ENCODE measurements at places on chromosomes 2 and 18.

DNA sequence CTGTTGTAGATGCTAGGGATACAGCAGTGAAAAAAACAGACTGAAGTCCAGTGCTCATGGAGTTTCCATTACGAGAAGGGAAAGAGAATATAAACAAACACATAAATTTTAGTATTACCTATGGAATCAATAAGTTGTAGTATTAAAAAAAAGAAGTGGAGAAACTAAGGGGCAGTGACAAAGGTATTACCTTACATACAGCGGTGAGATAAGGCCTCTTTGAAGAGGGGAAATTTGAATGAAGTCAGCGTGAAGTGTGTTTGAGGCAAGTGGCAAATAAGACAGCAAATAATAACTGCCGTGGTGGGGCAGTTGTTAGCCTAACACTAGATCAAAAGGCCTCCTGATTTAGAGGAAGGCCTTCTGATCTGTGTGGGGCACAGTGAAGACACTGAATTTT lies 57.9 kb downstream of the TLK1 start:
- DNase-seq = no peak

GRCh38 chr2:107556038-107556627 lies 270.6 kb upstream of the RGPD4 start:
- DNase-seq = no peak

DNA sequence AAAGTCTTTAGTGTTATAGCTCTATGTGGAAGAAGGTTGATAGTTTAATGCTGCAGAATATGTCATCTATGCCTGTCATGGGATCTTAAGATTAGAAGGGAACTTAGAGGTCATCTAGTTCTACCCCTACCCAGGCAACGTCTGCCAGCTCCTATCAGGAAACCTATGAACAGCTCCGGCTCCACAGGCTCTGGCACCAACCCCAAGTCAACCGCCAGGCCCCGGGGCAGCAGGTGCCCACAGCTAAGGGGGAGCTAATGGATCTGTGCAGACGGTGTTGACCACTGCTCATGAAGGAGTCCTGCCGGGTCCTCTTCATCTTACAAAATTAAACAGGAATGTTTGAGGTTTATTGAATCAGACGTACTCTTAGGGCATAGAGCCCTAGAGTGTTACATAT lies 440.8 kb upstream of the KLHL29 start:
- no peak for DNase-seq

- DNase-seq = no peak
These were observed 5.4 kb downstream of the AFG3L2 start for GRCh38 chr18:12371590-12371989.

GRCh38 chr2:58483307-58483706 lies 242.2 kb upstream of the FANCL start:
- no peak for DNase-seq

DNA sequence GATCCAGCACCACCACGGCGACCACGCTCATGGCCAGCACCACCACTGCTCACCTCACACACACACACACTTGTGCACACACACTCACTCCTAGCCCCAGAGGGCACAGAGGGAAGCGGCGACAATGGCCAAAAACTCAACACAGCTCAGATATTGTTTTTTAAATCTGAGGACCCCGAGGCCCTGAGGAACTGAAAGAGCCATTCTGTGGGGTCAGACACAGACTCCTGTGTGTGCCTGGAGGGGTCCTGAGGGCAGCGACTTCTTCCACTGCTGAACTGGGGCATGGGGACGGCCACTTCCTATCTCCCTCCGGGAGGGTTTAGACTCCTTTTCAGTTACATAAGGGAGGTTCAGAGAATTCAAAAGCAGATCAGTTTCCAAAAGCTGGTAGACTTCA lies 116.6 kb upstream of the PXDN start:
- DNase-seq = no peak

DNA sequence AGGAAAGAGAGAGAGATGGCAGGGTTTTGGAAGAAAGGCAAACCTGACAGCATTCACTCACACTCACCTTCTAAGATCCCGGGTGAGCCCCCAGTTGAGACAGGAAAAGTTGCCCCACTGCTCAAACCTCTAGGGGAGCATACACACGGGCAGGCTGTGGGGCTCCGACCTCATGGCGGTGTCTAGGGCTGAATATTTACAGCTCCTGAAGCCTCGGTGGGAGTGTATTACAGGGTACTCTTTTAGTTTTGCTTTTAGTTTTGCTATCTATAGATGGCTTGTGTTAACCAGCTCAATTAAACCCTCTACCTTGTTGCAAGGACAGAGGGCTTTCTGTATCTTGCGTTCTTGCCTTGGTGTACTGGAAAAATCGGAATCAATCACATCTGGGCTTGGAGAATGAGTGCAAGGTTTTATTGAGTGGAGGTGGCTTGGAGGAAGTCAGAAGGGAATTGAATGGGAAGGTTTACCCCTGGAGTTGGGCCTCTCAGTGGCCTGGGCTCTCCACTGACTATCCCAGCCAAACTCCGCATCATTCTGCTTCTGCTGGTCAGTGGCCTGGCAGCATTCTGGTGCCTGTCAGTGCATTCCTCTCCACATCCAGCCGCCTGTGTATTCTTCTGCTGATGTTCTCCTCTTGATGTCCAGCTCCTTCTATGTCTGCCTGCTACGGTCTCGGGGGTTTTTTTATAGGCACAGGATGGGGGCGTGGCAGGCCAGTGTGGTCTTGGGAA lies 10.1 kb upstream of the IFIH1 start:
- DNase-seq = no peak

GRCh38 chr2:46048693-46049092 lies 248.5 kb upstream of the EPAS1 start:
- DNase-seq = no peak

GRCh38 chr2:169275696-169276444 lies 86.5 kb downstream of the LRP2 start:
- no peak for DNase-seq

GRCh38 chr2:174608866-174609214 lies 11.2 kb upstream of the WIPF1 start:
- no peak for DNase-seq

DNA sequence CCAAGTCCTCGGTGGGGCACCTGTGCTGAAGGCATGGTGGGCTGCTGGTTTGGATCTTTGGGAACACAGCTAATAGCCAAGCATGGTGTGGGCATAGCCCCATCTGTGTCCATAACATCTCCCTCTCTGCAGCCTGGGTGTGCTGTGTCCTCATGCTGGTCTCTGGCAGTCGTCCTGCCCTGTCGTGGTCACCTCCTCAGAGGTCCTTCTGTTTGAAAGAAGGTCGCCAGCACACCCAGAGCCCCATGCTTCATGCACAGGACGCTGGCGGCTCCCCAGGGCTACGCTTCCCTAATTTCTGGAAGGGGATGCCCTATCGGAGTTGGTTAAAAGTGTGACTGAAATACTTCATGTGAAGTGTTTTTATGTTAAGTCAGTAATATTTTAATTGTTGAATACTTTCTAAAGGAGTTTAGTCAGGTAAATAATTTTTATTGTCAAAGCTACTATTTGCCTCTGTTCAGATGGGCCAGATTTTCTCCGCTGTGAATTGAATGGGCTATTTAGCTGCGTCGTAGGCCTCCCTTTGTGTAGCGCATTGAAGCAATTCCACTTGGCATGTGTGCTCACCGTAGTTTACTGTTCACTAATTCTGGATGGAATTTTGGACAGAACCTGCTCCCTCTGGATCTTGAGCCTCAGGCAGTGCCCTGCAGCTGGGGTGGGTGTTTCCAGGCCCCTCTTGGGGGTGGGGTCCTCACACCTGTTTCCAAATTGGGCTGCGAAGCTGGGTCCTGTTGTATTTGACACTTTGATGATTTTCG lies 81.9 kb downstream of the WDSUB1 start:
- DNase-seq = no peak

- DNase-seq = no peak
These were observed 753.7 kb downstream of the DSC3 start for GRCh38 chr18:30288662-30289414.

- DNase-seq = no peak
These were observed 17.7 kb upstream of the HNRNPLL start for GRCh38 chr2:38620282-38620977.

DNA sequence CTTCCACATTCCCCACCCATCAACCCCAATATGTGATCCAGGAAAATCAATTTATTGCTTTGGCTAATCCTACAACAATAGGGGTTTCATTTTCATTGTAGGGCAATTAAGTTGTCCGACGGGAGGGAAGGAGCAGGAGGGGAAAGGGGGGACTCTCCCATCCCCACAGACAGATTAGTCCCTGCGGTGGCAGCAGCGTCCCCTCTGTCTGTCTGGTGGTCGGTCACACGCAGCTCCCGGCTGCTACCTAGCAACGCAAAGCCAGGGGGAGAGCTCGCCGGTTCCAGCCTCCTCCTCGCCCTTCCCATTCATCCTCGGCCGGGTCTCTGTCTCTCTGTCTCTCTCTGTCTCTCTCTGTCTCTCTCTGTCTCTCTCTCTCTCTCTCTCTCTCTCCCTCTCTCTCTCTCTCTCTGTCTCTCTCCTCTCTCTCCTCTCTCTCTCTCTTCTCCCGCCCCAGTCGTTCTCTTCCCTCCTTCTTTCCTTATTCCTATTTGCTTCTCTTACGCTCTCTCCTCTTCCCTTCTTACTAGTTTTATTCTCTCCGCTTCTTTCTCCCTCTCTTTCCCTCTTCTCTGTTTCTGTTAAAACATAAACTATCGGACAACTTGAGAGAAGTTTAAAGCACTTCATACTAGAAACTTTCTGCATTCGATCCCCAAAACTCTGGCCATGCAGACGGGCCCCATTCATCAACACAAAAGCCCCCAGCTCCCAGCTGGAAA lies 1.2 kb downstream of the LRP2 start:
- no peak for DNase-seq

- no peak for DNase-seq
These were observed 293.8 kb upstream of the SLC14A2 start for GRCh38 chr18:45321520-45321919.

- DNase-seq = no peak
These were observed 1.7 kb upstream of the FOSL2 start for GRCh38 chr2:28390746-28391563.

- DNase-seq = no peak
These were observed 33.7 kb downstream of the SLC20A1 start for GRCh38 chr2:112679484-112679883.

DNA sequence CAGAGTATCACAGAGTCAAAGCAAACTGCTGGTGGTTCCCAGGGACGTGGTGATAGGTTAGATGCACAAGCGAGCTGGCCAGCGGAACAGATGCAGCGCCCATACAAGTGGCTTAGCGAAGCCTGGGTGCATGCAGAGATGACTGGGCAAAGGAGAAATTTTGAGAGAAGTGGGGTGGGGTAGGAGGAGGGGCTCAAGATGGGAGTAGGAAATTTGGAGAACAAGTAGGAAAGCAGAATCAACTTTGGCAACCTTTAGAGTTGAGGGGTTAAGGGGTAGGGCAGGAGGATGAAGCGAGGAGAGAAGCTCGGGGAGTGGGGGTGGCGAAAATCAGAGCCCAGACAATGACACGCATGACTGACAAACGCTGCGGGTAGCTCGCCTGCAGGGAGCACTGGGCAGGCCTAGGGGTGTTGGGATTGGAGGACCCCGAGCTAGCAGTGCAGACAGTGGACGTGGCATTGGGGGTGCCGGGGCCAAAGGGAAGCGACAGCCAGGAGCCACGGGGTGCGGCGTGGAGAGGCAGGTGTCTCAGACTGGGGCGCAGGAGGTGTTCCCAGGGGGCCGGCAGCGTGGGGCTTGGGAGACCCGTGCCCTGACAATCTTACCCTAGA lies 431 bp downstream of the FAM98A start:
- DNase-seq = peak; percentile 50

GRCh38 chr2:158539176-158540005 lies 82.6 kb downstream of the PKP4 start:
- no peak for DNase-seq

GRCh38 chr2:227188292-227188691 lies 23.9 kb downstream of the COL4A3 start:
- DNase-seq = no peak

DNA sequence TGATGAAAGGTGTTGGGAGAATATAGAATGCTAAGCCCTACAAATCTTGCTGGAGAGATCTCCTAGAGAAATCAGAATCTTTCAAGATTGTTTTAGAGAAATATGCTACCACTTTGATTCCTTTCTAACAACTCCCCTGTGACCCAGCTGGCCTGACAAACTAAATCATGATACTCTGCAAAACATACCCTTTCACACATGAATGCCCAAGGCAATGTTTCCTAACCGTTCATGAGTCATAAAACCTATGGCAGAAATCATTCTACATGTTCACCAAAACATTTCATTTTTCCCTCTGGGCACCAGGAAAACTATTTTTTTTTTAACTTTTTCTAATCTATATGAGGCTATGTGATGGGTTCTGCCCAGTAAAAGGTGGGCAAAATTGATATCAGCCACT lies 77.8 kb upstream of the SETBP1 start:
- DNase-seq = no peak

DNA sequence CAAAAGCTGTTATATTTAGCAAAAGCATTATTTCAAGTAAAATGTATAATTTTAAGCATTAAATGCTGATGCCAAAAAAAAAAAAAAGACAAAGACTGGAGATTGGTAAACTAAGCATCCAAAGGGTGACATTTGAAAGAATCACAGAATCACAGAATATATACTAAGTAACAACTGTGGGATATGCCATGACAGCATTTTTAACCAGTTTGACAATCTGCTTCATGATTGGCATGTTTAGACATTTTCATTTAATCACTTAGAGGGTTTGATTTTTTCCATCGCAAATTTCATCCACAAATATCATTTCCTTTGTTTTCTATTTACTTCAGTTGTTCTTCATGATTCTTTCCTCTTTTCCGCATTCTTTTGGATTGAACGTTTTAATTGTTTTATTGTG lies 66.9 kb upstream of the TMEM18 start:
- DNase-seq = no peak

- no peak for DNase-seq
These were observed 23.5 kb downstream of the CD302 start for GRCh38 chr2:159774370-159774990.

DNA sequence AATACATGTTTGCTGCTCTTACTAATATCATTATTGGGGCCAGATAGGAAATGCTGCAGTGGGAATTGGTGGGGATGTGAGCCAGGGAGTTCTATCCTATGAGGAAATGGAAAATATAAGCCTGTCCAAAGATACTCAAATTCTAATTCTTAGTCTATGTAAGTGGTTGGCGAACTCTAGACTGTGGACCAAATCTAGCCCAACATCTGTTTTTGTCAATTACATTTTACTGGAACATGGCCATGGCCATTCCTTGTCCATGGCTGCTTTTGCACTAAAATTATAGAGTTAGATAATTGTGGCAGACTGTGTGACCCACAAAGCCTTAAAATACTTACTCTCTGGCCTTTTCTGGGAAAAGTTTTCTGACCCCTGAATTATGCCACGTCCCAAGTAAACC lies 113.3 kb downstream of the MGAT5 start:
- DNase-seq = no peak

GRCh38 chr2:148553332-148553887 lies 91.1 kb upstream of the EPC2 start:
- DNase-seq = no peak

DNA sequence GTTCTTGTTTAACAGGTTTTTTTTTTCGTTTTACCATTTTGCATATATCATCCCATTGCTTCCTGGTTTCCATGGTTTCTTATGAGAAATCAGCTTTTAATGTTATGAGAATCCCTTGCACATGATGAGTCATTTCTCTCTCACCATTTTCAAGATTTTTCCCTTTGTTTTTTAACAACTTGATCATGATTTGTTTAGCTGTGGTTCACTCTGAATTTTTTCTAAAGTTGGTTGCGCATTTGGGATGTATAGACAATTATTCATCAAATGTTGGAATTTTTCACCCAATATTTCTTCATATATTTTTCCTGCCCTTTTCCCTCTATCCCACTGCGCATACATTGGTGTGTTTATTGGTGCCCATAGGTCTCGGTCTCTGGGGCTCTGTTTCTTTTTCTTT lies 42.4 kb upstream of the BIN1 start:
- DNase-seq = no peak

- DNase-seq = no peak
These were observed 475.0 kb upstream of the POU3F3 start for GRCh38 chr2:104378853-104379374.
